Chondrocyte (in vitro differentiated cells): ENCODE measurements at places on chromosomes 13 and 19. TPM values are rescaled to one million over a fixed set of nuclear protein-coding genes. Genes with fewer than 3 reads are reported as not detected.
A peak's percentile ranks its signal among the peaks of the same experiment; 100 is the strongest.

GRCh38 chr19:12993562-12993961 lies 1.7 kb upstream of the NFIX start:
- no peak for DNase-seq

GRCh38 chr13:48094404-48094780 lies 512 bp downstream of the MED4 start:
- no peak for DNase-seq

DNA sequence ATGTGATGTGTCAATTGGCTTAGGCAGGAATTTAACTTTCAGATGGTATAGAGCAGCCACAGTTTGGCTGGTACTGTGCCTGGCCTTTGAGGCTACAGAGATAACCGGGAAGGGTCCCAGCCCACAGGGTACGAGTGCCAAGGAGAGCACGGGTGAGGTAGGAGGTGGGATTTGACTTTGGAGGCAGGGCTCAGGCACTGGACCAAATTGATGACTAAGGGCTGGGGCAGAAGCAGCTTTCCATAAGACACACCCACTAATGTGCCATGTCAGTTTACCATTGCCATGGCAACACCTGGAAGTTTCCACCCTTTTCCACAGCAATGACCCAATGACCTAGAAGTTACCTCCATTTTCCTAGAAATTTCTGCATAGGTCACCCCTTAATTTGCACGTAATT lies 466.2 kb downstream of the TSHZ3 start:
- DNase-seq, result no peak

The TSEN34 gene
- 39.6 to 46.2 TPM (median 40.5 TPM) in 3 replicates for total RNA-seq

GRCh38 chr19:35459414-35460082 lies 11.5 kb downstream of the FFAR2 start:
- no peak for DNase-seq

DNA sequence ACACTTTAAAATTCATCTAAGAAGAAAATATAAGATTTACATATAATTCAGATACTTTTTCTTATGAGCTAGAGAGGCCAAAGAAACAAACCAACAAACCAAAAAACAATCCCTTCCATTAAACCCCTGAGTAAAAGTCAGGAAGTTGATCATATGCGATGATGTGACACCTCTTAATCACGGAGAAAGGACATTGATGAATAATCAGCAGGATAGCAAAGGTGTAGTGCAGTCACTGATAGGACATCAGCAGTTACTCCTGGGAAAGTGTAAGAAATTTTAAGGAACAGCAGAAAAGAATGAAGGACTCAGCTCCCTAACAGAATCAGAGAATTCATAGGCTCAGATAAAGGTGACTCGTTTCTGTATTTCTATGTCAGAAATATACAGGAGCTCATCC lies 202.4 kb upstream of the EDNRB start:
- no peak for DNase-seq

GRCh38 chr13:26522571-26522970 lies 34.9 kb upstream of the WASF3 start:
- no peak for DNase-seq

- peak; percentile 93 for DNase-seq
Observed at GRCh38 chr13:23159760-23160637, 20.8 kb upstream of the SGCG start.

- no peak for DNase-seq
Observed at GRCh38 chr19:38617764-38618589, at the start of gene MAP4K1. Gene MAP4K1, minus strand, starts transcription at chr19:38617953. Its CDS starts 58 bp downstream, at chr19:38617895.

DNA sequence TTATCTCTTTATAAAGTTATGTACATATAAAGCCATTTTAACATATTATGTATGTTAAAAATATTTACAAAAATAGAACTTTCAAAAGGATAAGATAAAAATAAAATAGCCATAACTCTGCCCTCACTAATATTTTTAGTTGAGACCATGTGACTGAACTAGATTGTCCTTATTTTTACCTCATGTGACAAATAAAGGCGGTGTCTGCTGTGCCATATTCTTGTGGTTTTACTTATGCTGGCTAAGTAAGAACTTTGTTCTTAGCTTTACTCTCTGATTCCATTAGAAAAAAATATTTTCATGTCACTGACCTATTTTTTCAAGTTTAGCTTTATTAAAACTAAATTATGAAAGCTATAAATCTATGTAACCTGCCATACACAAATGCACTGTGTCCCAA lies 135.6 kb upstream of the TSC22D1 start:
- no peak for DNase-seq

The LENG1 gene
- total RNA-seq, result 4.4 to 6.0 TPM (median 4.5 TPM) in 3 replicates

DNA sequence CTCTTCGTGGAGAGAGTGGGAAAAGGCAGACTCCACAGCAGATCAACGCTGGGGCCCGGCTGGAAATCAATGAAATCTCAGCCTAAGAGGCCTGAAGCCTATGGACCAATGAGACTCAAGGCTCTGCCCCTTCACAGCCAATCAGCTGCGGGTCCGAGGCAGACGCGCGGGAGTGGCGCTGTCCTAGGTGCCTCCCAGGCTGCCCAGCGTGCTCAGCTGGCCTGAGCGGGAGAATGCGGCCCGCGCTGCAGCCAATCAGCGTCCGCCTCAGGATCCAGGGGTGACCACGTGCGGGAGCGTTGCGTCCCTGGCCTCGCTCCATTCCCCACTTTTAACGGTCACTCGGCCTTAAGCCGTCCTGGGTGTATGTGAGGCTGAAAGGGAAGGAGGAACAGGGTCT lies at the start of gene ZBTB32:
Gene ZBTB32 (plus strand): TSS at position 341 of the 400 bp plus-strand sequence. CDS start 10,069 bp downstream, outside the sequence.
- no peak for DNase-seq

DNA sequence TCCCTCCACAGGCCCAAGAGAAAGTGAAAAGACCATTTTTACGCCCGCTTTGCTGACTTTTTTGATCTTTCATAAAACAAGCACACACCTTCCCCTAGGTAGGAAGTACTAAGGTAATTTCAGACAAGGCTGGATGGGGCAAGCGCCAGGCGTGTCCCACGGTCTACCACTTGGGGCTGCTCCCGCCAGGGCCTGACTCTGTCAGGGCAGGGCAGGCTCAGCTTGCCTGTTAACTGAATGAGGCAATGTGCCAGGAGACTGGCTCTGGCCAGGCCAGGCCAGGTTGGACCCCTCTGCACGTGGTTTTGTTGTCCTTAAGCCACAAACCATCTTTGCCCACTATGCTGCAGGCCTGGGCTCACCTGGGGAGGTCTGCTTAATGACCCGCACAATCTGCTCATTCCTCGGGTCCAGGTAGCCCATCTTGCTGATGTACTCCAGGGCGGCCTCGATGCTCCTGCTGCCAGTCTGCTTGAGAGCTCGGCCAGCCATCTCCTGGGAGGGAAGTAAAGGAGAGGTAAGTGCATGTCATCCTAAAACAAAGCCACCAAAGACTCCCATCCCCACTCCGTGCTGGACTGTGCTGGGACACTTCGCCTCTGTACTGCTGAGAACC lies 70.4 kb downstream of the LATS2 start:
- DNase-seq, result peak; percentile 72

DNA sequence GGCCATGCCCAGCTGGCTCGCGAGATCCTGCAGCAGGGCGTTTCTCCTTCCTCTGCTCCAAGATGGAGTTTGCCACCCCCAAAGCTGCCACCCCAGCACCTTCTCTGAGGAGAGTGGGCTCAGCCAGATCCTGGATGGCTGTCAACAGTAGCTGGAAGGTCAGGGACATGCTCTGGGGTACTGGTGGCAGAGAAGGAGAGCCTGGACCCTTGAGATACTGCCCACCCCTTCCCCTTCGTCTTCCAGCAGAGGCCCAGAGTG lies 11.6 kb downstream of the IRGC start:
- no peak for DNase-seq

DNA sequence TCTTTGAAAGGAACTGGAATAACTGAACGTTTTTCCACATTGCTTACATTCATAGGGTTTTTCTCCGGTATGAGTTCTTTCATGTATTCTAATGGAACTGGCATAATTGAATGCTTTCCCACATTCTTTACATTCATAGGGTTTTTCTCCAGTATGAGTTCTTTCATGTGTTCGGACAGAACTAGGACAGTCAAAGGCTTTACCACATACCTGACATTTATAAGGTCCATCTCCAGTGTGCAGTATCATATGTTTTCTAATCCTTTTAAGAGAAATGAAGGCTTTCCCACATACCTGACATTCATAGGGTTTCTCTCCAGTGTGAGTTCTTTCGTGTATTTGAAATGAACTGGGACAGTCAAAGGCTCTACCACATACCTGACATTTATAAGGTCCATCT lies 24.7 kb downstream of the ZNF564 start:
- DNase-seq, result no peak

DNA sequence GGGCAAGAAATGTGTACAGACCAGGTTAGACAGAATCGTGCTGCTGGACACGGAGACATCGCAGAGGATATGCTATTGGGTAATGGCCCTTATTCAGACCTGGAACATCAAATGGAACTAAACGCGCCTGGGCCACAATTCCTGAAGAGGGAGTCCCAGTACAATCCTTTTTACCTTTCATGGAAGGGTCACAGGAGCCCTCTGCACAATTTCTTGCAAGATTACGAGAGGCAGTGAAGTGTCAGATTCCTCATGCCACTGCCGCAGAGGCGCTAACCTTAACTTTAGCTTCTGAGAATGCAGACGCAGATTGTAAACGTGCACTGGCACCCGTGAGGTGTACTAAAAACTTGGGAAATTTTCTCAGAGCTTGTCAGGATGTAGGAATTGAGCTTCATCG lies 18.1 kb downstream of the CLEC4M start:
- DNase-seq, result no peak

The SH2D3A gene
- total RNA-seq, result 0.41 to 0.52 TPM in 2 of 3 replicates, not detected in the other

- DNase-seq, result no peak
Observed at GRCh38 chr19:40576151-40576584, 505 bp upstream of the SHKBP1 start.

The ZNF784 gene
- 6.1 to 7.9 TPM (median 6.4 TPM) in 3 replicates for total RNA-seq

DNA sequence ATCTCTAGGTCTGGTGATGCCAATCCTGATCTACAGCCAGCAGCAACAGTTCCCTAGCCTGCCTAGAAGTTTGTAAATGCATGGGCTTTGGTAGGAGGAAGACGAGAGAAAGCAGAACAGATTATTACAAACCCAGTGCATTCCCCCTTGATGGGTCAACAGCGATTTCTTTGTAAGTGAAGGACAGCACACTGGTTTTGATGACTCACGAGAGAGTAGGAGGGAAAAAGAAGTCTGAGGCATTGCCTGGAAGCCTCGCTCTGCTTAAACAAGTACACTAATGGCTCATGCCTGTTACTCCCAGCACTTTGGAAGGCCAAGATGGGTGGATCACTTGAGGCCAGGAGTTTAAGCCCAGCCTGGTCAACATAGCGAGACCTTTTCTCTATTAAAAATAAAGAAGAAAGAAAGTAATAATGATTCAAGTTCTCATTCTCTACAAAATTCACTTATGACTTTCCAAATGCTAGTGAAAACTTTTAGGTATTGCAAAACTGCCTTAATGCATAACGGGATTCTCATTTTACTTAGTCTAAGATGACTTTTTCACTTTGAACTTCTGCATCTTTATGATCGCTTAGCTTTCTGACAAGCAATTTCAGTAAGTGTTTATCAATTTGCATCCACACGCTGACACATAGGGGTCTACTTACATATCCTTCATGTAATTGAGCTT lies 47.7 kb upstream of the USPL1 start:
- no peak for DNase-seq

DNA sequence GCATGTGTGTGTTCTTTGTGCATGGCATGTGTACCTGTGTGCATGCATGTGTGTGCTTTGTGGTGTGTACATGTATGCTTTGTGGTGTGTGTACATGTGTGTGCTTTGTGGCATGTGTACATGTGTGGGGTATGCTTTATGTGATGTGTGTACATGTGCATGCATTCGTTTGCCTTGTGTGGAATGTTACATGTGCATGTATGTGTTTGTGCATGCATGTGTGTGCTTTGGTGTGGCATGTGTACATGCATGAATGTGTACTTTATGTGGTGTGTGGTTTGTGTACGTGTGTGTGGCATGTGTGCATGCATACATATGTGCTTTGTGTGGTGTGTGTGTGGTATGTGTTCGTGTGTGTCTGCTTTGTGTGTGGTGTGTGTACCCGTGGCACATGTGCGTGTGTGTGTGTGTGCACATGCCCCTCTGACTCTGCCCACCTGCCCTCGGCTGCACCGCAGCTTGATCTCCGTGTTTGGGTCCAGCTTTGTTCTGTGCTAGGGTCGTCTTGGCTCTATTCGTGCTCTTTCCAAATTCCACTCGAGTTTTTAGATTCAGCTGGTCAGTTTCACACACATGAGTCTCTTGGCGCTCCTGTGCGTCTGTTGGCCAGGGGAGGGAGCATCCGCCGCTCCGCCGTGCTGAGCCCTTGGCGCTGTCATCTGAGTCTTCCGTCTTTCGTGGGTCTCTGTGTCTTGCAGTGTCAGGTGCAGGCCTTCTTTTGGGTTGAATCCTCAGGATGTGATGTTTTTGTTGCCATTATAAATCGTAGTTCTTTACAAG lies 46.5 kb upstream of the TFDP1 start:
- DNase-seq, result peak; percentile 47

The CAMSAP3 gene
- total RNA-seq, result 0.41 to 0.42 TPM in 2 of 3 replicates, not detected in the other

DNA sequence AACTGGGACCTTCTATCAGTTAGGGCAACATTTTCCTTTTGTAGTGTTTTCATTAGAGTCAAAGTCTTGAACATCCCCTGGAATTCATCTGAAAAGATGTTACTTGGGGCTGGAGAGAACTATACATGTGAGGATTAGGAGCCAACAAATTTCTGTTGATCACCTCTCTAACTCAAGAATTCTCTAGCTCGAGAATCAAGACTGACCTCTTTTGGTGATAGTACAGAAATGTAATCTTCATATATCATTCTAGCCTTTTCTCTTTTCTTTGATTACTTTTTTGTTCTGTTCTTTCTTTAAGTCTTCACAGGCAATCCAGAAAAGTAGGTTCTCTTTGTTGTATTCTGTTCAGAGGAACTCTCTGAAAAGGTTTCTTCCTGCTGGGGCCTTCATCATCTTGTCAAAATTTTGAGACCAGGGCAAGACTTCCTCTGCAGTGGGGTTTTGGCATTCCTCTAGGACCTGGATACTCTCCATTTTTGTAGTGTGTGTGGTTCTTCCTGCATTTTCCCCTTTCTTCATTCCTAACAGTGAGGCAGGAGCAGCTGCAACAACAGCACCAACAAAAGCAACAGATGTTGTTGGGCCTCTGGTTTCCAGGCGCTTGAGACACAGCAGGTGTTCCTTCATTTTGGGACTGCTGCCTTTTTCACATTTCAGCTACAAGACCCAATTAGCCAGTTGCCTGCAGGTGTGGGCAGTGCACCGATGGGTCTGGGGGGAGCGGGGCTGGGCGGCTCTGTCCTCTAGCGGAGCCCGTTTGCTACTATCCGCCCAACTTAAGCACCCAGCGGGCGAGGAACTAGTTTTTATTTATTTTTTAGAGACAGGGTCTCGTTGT lies 26.2 kb downstream of the ELF1 start:
- DNase-seq, result no peak

DNA sequence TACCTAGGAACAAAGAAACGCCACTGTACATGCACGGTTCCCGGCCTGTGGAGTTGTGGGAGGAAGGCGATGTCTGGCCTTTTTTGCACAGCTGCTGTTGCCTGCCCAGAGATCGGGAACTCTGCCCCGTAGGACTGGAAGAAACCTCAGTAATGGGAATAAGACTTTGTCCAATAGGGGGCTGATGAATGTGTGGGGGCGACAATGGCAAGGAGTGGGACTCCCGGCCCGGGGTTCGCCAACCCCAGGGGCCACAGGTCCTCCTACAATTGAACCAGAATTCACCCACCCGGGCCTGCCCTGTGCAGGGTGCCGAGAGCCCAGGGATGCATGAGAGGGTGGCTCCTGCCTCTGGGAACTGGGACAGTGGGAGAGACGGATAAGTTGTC lies 2.0 kb upstream of the CEBPA start:
- DNase-seq, result no peak

GRCh38 chr19:5977222-5977784 lies 637 bp downstream of the RANBP3 start:
- DNase-seq, result no peak

GRCh38 chr19:1880611-1881392 lies 4.5 kb downstream of the ABHD17A start:
- peak; percentile 90 for DNase-seq

GRCh38 chr19:58558623-58559274 lies 338 bp upstream of the UBE2M start:
- peak; percentile 99 for DNase-seq

- DNase-seq, result no peak
Observed at GRCh38 chr19:2260341-2260805, 4.2 kb upstream of the JSRP1 start.
